ENCODE measurements at places on chromosomes 5 and 9. TPM values are rescaled to one million over a fixed set of nuclear protein-coding genes. Genes with fewer than 3 reads are reported as not detected.

The HMMR gene
- total RNA-seq: 0.92 TPM

The DAB2IP gene
- total RNA-seq: 53.0 TPM

The ARHGEF37 gene
- total RNA-seq: 32.2 TPM

The CNTLN gene
- 3.8 TPM for total RNA-seq

The ISL1 gene
- total RNA-seq: not detected

The CDH12 gene
- total RNA-seq: not detected

The FST gene
- 10.6 TPM for total RNA-seq

All from Right ventricle myocardium inferior (tissue), 1 donor.